ENCODE measurements at places on chromosomes 13 and 19.

- no peak for DNase-seq
Observed at GRCh38 chr19:58203814-58204475, 21.1 kb downstream of the ZNF274 start.

DNA sequence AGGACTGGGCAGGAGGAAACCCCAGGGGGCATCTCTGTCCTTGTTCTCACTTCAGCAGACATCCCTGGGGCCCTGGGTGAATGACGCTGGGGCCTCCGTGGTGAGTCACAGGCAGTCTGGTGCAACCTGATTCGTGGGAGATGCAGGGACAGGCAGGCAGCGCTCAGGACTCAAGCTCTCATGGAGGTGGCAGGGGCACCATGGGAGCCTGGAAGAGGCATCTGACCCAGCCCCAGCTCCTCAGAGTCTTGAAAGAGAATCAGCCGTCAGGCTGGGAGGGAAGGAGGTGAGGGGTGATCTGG lies 14.0 kb upstream of the PTOV1 start:
- no peak for DNase-seq

GRCh38 chr19:10422046-10422461 lies 1.7 kb downstream of the PDE4A start:
- no peak for DNase-seq

DNA sequence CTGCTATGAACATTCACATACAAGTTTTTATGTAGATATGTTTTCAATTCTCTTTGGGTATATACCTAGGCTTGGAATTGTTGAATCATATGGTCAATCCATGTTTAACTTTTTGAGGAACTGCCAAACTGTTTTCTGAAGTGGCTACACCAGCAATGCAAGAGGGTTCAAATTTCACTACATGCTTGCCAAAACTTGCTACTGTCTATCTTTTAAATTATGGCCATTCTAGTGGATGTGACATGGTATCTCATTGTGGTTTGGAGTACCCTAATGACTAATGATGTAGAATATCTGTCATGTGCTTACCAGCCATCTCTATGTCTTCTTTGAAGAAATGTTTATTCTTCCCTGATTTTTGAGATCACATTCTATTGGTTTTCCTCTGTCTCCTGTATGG lies 860.3 kb downstream of the DIAPH3 start:
- no peak for DNase-seq

GRCh38 chr13:31761951-31762350 lies 22.6 kb downstream of the RXFP2 start:
- no peak for DNase-seq

DNA sequence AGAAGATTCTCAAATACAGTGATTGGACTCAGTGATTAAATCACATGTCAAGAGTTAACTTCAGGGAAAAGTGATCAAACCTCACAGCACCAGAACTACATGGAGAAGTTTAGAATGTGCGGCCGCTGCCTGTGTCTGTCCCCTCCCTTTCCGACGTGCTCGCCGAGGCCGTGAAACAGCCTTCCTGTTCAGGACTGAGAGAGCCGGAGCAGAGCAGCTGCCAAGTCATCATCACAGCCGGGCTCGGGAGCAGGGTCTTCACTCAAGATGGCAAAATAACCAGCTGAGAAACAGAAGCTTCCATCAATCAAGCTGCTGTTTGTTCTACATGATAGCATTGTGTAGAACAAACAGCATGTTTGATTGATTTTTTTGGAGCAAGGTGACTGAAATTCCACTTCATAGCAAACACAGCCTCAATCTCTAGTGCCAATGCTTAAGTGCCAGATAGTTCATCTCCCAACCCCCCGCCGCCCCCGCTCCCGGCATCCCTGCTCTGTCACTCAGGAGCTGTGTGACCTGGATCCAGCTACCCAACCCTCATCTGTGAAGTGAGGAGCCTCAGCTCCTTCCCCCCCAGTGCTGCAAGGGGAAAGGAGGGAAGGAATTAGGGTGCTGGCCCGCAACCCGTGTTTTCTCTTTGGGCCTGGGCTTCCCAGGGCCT lies 70.6 kb downstream of the HSPH1 start:
- no peak for DNase-seq

DNA sequence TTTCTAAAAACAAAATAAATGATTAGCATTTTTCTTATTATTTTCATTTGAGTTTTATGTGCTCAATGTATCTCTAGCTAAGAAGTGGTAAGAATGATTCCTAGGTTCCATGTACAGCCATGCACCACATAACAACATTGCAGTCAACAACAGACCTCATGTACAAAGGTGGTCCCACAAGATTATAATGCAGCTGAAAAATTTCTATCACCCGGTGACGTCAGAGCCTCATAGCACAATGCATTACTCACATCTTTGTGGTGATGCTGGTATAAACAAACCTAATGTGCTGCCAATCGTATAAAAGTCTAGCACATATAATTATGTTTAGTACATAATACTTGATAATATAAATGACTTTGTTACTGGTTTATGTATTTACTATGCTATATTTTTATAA lies 120.5 kb downstream of the SLC7A1 start:
- DNase-seq = no peak

- DNase-seq = no peak
Observed at GRCh38 chr13:102606537-102607309, 9.9 kb downstream of the TPP2 start.

GRCh38 chr13:110323172-110323891 lies 16.2 kb downstream of the COL4A2 start:
- DNase-seq = no peak

GRCh38 chr19:4362831-4363545 lies 19.6 kb downstream of the MPND start:
- DNase-seq = no peak

GRCh38 chr19:10533646-10534386 lies 9.9 kb upstream of the ATG4D start:
- DNase-seq = no peak

- DNase-seq = peak; percentile 92
Observed at GRCh38 chr19:17303167-17303939, at the start of gene ABHD8. Gene ABHD8 (minus strand): TSS chr19:17303425. CDS start chr19:17301616, 1,809 bp downstream.

DNA sequence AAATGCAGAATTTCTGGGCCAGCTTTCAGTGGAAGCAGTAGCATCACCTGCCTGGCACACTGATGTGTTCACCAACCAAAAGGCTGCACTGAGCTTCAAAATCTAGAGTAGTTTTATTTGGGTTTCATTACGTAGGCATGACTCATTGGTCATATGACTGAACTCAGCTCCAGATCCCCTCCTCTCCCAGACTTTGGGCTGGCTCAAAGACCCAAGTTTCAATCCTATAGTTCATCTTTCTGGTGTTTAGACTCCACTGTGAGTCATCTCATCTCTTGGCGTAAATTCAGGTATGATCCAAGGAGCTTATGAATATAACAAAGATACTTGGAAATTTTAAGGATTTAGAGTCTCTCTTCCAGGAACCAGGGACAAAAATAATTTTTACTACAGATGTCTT lies 17.7 kb downstream of the ZMYM5 start:
- DNase-seq = no peak

GRCh38 chr19:14148751-14149410 lies 12.5 kb upstream of the ASF1B start:
- no peak for DNase-seq

DNA sequence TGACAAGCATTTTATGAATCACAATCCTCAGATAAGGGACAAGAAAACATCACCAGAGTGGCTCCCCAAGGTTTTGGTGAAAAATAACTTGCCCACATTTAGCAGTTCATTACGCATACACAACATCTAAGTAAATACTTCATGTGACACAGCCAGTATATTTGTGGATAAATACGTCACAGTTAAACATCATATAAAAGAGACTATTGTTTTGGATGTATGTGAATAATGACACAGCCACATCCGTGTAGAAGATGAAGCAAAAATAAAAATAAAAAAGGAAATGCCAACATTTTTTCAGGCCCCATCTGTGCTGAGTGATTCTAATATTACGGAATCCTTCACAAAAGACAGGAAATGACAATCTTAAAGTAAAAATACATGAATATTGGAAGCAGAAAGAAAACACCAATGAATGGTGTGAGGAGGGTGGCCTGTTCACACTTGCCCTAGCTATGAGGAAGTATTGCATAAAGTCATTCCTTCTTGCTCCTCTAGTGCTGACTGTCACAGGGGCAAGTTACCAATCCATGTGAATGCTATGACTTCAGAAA lies 457.1 kb downstream of the KLF12 start:
- DNase-seq = no peak

GRCh38 chr19:19324059-19324770 lies 3.6 kb downstream of the MAU2 start:
- no peak for DNase-seq

- no peak for DNase-seq
Observed at GRCh38 chr19:19628501-19629134, 598 bp upstream of the LPAR2 start.

DNA sequence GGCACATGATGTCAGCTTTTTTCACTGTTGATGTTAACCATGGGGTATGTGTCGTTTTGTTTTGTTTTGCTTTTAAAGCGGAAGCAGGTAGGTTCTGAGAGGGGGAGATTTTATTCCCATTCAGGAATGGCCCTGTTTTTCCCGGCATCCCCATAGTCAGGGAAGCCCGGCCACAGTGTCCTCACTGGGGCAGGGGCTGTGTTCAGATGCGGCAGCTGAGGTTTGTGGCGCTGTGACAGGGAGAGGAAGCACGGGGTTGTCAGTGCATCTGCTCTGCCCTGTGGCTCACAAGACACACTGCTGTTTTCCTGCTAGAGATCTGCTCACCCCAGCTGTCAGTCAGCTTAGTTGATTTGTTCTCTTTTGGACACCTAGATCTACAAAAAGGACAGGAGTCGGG lies 27.6 kb downstream of the ANKRD27 start:
- DNase-seq = no peak

DNA sequence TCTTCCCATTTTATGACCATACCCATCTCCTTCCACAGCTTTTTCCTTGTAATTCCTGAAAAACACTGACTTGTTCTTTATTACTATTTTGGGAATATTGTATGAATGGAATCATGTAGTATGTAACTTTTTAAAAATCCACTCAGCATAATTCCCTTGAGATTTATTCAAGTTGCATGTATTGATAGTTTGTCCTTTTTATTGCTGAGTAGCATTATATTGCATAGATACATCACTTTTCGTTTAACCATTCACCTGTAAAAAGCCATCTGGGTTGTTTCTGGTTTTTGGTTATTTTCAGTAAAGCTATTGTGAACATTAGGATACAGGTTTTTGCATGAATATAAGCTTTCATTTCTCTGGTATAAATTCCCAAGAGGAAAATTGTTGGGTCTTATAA lies 115.4 kb downstream of the GPC5 start:
- DNase-seq = no peak

DNA sequence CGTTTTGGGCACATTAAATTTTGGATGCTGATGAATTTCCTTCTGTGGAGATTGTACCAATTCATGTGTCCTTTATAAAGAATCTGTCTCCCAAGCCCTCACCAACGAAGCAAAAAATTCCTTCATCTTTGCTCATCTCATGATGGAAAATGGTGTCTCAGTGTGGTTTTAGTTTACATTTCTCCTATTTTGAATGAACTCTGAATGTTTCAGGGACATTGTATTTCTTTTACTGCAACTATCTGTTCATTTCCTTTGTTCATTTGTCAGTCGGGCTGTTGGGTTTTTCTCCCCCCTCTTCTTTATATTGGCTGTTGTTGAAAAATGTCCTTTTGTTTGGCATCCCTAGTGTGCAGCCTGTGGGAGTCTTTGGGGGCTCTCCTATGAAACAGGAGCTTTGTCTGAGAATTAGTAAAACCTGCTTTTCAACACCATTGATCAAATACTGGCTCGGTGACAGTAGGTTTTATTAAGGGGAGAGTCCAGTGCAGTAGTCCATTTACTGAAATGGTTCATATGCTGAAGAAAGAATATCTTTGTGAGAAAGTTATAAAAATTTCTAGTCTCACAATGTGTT lies 91.3 kb upstream of the C1QTNF9B start:
- no peak for DNase-seq

- no peak for DNase-seq
Observed at GRCh38 chr19:2271234-2272103, 10.5 kb downstream of the PEAK3 start.

GRCh38 chr13:98112456-98112855 lies 30.4 kb upstream of the FARP1 start:
- no peak for DNase-seq

- no peak for DNase-seq
Observed at GRCh38 chr13:47719164-47719563, 281.9 kb downstream of the SUCLA2 start.

- no peak for DNase-seq
Observed at GRCh38 chr19:18021121-18021755, 13.3 kb downstream of the ARRDC2 start.

- no peak for DNase-seq
Observed at GRCh38 chr13:29551214-29551613, 44.3 kb downstream of the SLC7A1 start.

GRCh38 chr13:106052200-106052767 lies 483.2 kb downstream of the EFNB2 start:
- no peak for DNase-seq

GRCh38 chr13:74288361-74288911 lies 154.2 kb upstream of the KLF12 start:
- DNase-seq = no peak

DNA sequence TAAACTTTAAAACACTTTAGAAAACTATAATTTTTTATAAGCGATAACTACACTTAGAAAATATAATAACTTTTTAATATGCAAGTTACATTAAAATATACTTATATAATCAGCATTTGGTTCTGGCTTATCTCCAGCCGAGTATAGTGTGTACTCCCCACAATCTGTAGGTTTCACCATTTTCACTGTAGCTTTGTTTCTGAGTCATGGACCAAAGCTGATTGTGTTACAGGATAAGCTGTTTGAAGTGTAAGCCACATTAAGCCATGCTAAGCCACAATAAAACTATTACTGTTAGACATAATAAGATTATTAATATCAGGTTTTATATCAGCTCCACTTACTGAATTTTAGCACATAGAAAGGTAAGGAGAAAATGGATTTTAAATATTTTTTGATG lies 43.8 kb downstream of the CCDC122 start:
- DNase-seq = no peak

- DNase-seq = no peak
Observed at GRCh38 chr13:88217372-88217771, 546.2 kb downstream of the SLITRK5 start.

DNA sequence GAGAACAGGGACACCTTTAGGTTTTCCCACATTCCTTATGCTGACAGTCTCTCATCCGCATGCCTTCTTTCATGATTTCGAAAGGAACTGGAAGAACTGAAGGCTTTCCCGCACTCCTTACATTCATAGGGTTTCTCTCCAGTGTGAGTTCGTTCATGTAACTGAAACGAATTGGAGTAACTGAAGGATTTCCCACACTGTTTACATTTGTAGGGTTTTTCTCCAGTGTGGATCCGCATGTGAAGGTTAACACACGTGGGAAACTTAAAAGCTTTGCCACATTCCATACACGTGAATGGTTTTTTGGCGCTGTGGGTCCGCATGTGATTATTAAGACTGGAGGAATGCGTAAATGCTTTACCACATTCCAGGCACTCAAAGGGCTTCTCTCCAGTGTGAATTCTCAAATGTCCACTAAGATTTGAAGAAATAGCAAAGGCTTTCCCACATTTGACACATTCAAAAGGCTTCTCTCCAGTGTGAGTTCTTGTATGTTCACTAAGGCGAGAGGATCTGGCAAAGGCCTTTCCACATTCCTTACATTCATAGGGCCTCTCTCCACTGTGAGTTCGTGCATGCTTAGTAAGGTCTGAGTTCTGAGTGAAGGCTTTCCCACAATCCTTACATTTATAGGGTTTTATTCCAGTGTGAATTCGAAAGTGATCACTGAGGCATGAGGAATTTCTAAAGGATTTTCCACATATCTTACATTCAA lies 22.0 kb downstream of the ZNF266 start:
- no peak for DNase-seq

- no peak for DNase-seq
Observed at GRCh38 chr19:19475849-19476828, 39.2 kb downstream of the TSSK6 start.

- no peak for DNase-seq
Observed at GRCh38 chr19:45113628-45114027, 20.6 kb downstream of the PPP1R37 start.
